ENCODE measurements at places on chromosomes 13 and 19.
A peak's percentile ranks its signal among the peaks of the same experiment; 100 is the strongest.

DNA sequence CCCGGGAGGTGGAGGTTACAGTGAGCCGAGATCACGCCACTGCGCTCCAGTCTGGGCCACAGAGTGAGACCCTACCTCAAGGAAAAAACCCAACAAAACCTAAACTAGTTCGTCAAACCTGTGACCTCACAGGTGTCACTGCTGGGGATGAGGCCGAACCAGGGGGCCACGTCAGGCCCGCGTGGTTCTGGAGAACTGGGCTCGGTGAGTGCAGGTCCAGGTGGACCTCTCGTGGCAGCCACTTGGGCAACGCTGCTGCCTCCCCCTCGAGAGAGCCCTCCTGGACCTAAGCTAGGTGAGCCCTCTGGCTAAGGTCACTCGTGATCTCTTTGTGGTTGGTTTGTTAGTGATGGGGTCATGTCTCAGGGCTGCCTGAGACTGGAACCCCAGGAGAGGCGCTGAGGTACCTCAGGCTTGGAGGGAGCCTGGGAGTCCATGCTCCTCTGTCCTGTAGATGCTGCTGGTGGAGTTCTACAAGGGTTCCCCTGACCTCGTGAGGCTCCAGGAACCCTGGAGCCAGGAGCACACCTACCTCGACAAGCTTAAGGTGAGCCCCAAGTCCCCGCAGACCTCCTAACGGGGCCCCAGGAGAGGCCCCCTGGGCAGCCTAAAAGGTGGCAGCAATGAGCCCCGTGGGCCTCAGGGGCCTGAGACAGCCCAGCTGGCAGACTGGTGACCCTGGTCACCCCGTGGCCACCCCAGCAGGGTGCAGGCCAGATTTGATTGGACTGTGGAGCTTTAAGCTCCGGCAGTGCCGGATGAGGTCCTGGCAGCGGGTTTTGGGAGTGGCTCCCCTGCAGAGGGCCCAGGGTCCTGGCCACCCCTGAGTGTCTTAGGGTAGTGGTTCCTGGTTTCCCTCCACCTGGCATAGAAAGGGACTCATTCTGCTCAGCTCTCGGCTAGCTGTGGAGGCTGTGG, 15.6 kb downstream of the MPND start:
- H3K27me3 ChIP-seq: no peaks in the 10 kb centered on the region
- H3K36me3 ChIP-seq: peaks cover 5% of the 10 kb centered on the region
- no peak overlapping the region for H3K4me3 ChIP-seq
- H3K4me1 ChIP-seq: no peaks in the 10 kb centered on the region
- no peak for DNase-seq

GRCh38 chr19:44807162-44807561, 1.7 kb upstream of the BCAM start:
- H3K27me3 ChIP-seq: peaks cover 23% of the 10 kb centered on the region
- H3K4me1 ChIP-seq: no peaks in the 10 kb centered on the region
- no peak overlapping the region for H3K4me3 ChIP-seq
- no peak for DNase-seq
- no peak overlapping the region for H3K27ac ChIP-seq
- H3K36me3 ChIP-seq: no peaks in the 10 kb centered on the region

GRCh38 chr19:4429771-4430171, 27.3 kb downstream of the CHAF1A start:
- no peak for DNase-seq
- no peaks in the 10 kb centered on the region for H3K27me3 ChIP-seq
- H3K36me3 ChIP-seq: peaks cover 50% of the 10 kb centered on the region
- peaks cover 3% of the 10 kb centered on the region for H3K4me1 ChIP-seq

DNA sequence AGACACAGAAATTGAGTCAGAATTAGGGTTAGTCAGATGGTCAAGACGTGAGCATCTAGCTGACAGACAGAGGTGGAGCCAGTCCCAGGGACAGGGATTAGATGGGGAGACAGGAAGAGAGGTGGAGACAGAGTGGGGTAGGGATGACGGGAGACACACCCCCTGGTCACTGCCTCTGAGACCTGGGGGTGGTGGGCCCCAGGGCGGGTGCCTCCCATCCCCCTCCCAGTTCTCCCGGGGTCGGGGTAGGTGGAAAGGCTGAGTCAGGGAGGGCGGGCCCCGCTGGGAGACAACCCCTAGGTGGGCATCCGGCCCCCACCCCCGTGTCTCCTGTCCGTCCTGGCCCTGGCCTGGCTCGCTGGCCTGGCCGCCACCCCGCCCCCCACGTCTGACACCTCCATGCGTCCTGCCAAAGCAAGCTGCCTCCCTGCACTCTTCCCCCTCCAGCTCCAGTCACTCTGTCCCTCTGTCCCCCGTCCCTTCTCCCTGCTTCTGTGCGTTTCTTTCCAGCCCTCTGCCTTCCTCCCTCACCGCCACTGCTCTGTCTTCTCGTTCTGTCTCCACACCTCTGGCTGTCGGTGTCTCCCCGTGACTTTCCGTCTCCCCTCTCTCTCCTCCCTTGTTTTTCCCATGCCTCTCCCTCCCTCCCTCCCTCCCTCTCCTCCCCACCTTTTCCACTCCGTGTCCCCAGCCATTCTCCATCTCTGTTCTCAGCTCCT, 15.1 kb downstream of the CCDC97 start:
- DNase-seq: no peak
- no peaks in the 10 kb centered on the region for H3K27me3 ChIP-seq
- H3K27ac ChIP-seq: peak overlapping the region; percentile 87
- peaks cover 27% of the 10 kb centered on the region for H3K36me3 ChIP-seq

- H3K27me3 ChIP-seq: peaks cover 5% of the 10 kb centered on the region
- H3K36me3 ChIP-seq: no peaks in the 10 kb centered on the region
- H3K4me3 ChIP-seq: no peak overlapping the region
- H3K4me1 ChIP-seq: peaks cover 7% of the 10 kb centered on the region
These were observed 22.9 kb downstream of the ZNF114 start for GRCh38 chr19:48292798-48293197.

- no peaks in the 10 kb centered on the region for H3K27me3 ChIP-seq
- no peak overlapping the region for H3K4me3 ChIP-seq
- H3K36me3 ChIP-seq: no peaks in the 10 kb centered on the region
- no peaks in the 10 kb centered on the region for H3K4me1 ChIP-seq
- DNase-seq: no peak
These were observed 456.1 kb downstream of the PCDH9 start for GRCh38 chr13:66774046-66774445.

DNA sequence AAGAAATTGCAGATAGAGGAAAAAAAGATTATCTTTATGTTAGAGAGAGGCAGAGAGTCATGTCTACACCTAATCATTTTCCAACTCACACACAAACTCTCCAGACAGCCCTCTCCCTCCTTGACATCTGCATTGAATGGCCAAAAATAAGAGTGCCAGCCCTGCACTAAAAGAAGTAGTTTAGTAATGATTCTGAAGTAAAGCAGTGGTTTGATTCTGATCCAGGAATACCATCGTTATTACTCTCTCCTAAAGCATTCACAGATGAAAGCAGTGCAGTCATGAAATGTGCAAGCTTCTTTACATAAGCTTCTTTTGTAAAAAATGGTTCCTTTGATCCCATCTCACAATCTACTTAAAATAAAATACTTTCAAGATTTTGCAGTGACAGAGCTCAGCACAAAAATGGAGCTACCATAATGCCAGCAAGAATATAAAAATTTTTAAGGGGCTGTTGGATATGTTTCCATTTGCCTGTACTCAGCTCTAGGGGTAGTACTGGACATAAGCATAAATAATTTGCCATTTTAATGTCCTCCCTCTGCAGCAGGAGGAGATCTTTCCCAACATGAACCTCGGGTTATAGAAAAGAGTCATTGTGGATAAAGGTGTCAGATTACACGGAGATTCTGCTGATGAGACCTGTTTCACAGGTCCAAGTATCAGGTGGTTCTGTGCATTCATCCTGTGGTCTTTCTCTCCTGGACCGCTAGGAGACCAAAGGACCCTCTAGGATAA, 406.3 kb downstream of the DCT start:
- no peaks in the 10 kb centered on the region for H3K36me3 ChIP-seq
- DNase-seq: no peak
- no peak overlapping the region for H3K4me3 ChIP-seq
- no peaks in the 10 kb centered on the region for H3K4me1 ChIP-seq

DNA sequence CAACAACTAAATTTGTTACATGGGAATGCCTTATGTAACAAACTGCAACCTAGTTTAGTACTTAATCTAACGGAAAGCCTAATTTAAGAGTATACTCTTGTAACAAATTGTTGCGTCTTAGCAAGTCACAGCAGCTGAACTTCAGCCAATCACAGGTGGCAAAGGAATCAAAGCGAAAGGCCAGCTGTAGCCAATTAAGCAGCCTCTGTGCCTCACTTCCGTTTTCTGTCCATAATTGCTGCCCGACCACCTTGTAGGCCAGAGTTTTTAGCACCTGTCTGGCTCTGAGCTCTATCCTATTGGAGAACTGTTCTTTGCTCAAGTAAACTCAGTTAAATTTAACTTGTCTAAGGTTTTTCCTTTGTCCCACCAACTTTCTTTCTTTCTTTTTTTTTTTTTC, 18.1 kb upstream of the HSPH1 start:
- DNase-seq: no peak
- no peak overlapping the region for H3K4me3 ChIP-seq
- H3K36me3 ChIP-seq: no peaks in the 10 kb centered on the region
- H3K4me1 ChIP-seq: peaks cover 4% of the 10 kb centered on the region

GRCh38 chr19:51916167-51916566, 11.1 kb upstream of the ZNF613 start:
- H3K27ac ChIP-seq: no peak overlapping the region
- no peak overlapping the region for H3K4me3 ChIP-seq
- H3K4me1 ChIP-seq: no peaks in the 10 kb centered on the region
- no peaks in the 10 kb centered on the region for H3K27me3 ChIP-seq

- peak overlapping the region; percentile 79 for H3K27ac ChIP-seq
- H3K27me3 ChIP-seq: no peaks in the 10 kb centered on the region
- peaks cover 2% of the 10 kb centered on the region for H3K36me3 ChIP-seq
- H3K4me3 ChIP-seq: peak overlapping the region; percentile 93
These were observed 1.2 kb downstream of the CDK8 start for GRCh38 chr13:26255115-26255514.

GRCh38 chr19:10976131-10976892, 15.5 kb downstream of the SMARCA4 start:
- H3K4me1 ChIP-seq: peaks cover 39% of the 10 kb centered on the region
- H3K36me3 ChIP-seq: peaks cover 8% of the 10 kb centered on the region
- H3K27ac ChIP-seq: no peak overlapping the region
- no peak for DNase-seq

- no peaks in the 10 kb centered on the region for H3K36me3 ChIP-seq
- no peak for DNase-seq
- H3K4me1 ChIP-seq: no peaks in the 10 kb centered on the region
- H3K27me3 ChIP-seq: no peaks in the 10 kb centered on the region
- no peak overlapping the region for H3K4me3 ChIP-seq
These were observed 11.3 kb downstream of the NMRK2 start for GRCh38 chr19:3944018-3944721.

DNA sequence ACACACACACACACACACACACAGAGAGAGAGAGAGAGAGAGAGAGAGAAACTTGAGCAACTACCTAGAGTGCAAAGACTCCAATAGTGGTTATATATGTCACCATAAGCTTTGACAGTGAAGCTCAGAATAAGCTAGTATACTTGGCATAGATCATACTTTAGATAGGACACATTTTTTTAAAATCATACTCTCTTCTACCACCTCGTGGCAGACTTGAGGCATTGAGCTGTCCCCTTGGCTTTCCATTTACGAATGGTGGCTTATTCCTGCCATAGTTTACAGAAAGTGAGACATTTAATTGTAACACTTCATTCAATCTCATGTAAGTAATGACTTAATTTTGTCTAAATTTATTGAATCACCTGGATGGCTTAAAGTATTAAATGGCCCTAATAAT, 108.2 kb downstream of the EDNRB start:
- H3K36me3 ChIP-seq: no peaks in the 10 kb centered on the region
- H3K4me1 ChIP-seq: no peaks in the 10 kb centered on the region
- no peak overlapping the region for H3K4me3 ChIP-seq
- DNase-seq: no peak
- H3K27me3 ChIP-seq: peaks cover 4% of the 10 kb centered on the region

DNA sequence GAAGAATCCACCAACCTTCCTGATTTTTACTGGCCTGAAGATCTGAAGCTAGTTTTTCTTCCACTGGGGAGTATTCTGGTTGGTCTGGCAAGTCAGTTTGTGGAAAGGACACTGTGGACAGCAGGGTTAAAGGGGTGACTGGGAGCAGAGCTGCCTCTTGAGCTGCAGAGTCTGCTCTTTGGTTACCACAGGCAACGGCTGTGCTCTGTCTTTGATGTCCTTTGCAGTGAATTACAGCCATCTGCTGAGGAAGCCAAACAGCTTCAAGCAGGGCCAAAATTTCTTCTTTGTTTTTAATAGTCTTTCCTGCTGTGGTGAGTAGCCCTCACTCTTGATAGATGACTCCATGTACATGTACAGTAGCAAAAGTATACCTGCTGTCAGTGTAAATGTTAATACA, 75.7 kb downstream of the ZNF100 start:
- H3K27ac ChIP-seq: no peak overlapping the region
- no peaks in the 10 kb centered on the region for H3K36me3 ChIP-seq
- H3K4me1 ChIP-seq: no peaks in the 10 kb centered on the region
- H3K4me3 ChIP-seq: no peak overlapping the region
- DNase-seq: no peak
- no peaks in the 10 kb centered on the region for H3K27me3 ChIP-seq

GRCh38 chr13:22276616-22277015, 605.7 kb downstream of the FGF9 start:
- H3K36me3 ChIP-seq: no peaks in the 10 kb centered on the region
- no peak for DNase-seq
- no peak overlapping the region for H3K27ac ChIP-seq
- H3K4me3 ChIP-seq: no peak overlapping the region

- no peak for DNase-seq
- no peak overlapping the region for H3K4me3 ChIP-seq
- H3K4me1 ChIP-seq: peaks cover 2% of the 10 kb centered on the region
These were observed 1.6 kb downstream of the MEX3D start for GRCh38 chr19:1566392-1567115.

DNA sequence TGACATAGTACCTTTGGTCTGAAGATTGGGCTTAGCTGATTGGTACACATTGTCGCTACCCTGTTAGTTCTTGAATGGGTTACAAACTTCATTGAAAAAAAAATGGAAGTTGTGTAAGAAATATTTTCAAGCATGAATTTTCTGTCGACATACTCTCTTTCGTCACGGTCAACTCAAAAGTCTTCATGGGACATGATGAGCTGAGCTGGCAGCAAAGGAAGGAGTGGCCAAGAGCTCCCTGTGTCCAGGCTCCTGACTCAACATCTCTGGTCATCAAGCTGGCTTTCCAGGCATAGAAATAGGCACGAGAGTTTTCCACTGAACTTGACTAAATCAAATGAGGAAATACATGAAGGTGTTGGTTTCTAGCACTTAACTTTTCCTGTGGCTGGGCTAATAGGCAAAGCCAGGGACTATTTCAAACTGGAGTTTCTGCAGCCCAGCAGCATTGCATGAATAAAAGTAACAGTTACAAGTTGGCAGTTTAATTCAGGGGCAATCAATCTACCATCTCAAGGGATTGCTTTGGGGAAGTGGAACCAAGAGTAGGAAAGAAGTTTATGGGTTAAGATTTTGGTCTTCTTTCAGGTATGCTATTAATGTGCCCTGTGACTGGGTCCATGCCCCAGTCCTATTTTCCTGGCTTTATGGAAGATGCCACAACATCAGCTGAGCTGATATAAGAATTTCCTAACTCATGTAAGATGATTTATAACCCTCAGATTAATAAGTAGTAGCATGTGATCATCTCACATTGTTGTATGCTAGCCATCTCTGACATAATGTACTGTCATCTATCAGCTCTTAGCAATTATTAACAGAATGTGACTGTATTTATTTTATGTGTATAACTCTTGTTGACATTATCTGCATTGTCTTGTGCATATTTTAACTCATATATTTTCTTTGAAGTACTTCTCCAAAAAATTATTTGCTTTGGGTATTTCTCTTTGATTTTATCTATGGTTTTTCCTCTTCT, 385.8 kb downstream of the DLEU7 start:
- H3K4me3 ChIP-seq: no peak overlapping the region
- H3K4me1 ChIP-seq: peaks cover 6% of the 10 kb centered on the region
- H3K27ac ChIP-seq: no peak overlapping the region
- H3K36me3 ChIP-seq: no peaks in the 10 kb centered on the region
- DNase-seq: no peak

All from activated naive CD8-positive, alpha-beta T cell treated with anti-CD3 and anti-CD28 coated beads, Interleukin-2, amount 50 U/mL, for 24 hours (primary cell).